Right renal pelvis (tissue), 4 donors: ENCODE measurements at places on chromosomes 5 and 9.

DNA sequence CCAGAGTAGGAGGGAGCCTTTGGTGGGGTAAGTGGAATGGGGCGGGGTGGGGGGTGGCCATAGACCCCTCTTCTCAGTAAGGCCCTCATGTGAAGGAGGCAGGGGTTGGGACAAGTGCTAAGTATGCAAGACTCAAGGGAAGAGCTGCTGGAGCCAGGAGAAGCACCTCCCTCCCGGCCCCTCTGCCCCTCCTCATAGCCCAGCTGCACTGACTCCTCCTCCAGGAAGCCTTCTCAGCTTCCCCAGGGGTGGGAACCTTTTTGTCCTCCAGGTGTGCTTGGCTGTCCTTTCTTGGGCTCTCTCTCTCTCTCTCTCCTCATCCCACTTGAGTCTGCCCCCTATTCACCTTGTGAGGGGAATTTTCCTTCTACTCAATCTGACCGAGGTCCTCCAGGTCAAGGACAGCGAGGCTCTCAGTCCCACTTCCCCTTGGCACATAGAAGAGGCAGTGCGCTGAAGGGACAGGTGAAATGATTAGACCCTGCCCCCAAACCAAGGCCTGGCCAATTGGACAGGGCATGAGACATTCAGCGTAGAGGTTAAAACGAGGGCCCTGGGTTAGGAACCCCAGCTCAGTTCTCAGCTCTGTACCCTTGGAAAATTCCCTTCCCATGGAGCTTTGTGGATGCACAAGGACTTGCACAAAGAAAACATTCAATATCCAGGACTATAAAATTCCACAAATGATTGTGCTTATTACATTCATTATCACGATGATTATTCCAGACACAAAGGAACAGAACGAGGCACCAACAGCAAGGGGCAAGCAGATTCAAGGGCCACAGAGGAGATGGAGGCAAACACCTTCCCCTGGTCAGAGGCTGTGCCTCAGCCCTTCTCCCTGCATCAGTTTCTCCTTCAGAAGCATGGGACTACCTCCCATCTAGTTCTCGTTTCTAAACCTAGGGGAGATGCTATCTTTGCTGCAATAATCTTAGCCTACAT is 45.6 kb upstream of the IL17B start:
- no peak for DNase-seq

DNA sequence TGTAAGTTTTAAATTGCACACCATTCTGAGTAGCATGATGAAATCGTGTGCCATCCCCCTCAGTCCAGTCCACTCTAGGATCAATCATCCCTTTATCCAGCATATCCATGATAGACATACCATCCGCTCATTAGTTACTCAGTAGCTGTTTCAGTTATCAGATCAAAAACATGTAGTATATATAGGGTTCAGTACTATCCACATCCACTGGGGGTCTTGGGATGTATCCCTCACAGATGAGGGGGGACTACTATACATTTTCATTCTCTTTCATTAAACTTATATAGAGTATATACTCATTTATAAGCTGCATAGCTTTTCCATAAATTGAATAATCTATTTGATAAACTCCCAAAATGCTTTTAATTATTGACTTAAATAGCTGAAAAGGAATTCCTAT is 67.6 kb downstream of the MEIKIN start:
- DNase-seq = no peak

GRCh38 chr9:20640331-20641187 is 18.3 kb upstream of the MLLT3 start:
- no peak for DNase-seq

- DNase-seq = no peak
Measured at GRCh38 chr5:149632311-149633251, 51.3 kb downstream of the ARHGEF37 start.
